ENCODE measurements at places on chromosomes 2 and 18. TPM values are rescaled to one million over a fixed set of nuclear protein-coding genes. Genes with fewer than 3 reads are reported as not detected.

GRCh38 chr2:126825316-126825715 is 73.4 kb upstream of the TEX51 start:
- no peaks in the 10 kb centered on the region for H3K27me3 ChIP-seq
- H3K4me3 ChIP-seq: no peak overlapping the region
- no peaks in the 10 kb centered on the region for H3K36me3 ChIP-seq
- no peaks in the 10 kb centered on the region for H3K4me1 ChIP-seq

DNA sequence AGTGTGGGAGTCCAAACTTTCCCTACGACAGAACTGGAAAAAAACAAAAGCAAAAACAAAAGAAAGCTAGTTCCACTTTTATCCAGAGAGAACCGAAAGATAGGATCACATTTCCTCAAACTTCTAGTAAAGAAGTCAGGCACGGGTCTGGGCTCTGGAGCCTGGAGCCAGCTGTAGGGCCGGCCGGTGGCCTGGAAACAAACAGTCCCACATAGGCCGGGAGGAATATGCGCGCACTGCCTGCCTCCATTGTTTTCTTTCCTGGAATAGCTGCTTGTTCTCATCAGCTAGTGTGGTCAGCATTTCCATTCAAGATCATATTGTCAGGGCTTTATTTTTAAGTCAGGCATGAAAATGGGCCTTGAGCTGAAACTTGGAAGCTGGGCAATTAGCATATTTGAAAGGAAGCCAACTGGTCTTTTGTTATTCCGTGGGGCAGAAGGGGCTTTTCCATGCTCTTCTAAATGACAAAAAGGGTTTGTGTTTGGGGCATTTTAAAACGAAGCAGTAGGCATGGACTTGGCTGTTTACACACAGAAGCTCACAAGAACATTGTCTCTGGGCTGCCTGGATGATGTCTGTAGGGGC is 58.7 kb upstream of the RFX8 start:
- H3K36me3 ChIP-seq: no peaks in the 10 kb centered on the region
- H3K4me1 ChIP-seq: no peaks in the 10 kb centered on the region
- no peak overlapping the region for H3K4me3 ChIP-seq

- no peak overlapping the region for H3K4me3 ChIP-seq
- no peaks in the 10 kb centered on the region for H3K27me3 ChIP-seq
- H3K27ac ChIP-seq: no peak overlapping the region
- DNase-seq: no peak
Measured at GRCh38 chr18:67117804-67118203, 398.7 kb downstream of the DSEL start.

GRCh38 chr2:17813742-17814473 is 2.4 kb upstream of the MSGN1 start:
- no peak overlapping the region for H3K27ac ChIP-seq
- H3K4me1 ChIP-seq: no peaks in the 10 kb centered on the region
- H3K27me3 ChIP-seq: no peaks in the 10 kb centered on the region
- H3K36me3 ChIP-seq: no peaks in the 10 kb centered on the region
- no peak for DNase-seq

- H3K27me3 ChIP-seq: no peaks in the 10 kb centered on the region
- no peak overlapping the region for H3K4me3 ChIP-seq
- H3K4me1 ChIP-seq: no peaks in the 10 kb centered on the region
- no peaks in the 10 kb centered on the region for H3K36me3 ChIP-seq
Measured at GRCh38 chr2:24211408-24211807, 36.6 kb downstream of the FAM228A start.

DNA sequence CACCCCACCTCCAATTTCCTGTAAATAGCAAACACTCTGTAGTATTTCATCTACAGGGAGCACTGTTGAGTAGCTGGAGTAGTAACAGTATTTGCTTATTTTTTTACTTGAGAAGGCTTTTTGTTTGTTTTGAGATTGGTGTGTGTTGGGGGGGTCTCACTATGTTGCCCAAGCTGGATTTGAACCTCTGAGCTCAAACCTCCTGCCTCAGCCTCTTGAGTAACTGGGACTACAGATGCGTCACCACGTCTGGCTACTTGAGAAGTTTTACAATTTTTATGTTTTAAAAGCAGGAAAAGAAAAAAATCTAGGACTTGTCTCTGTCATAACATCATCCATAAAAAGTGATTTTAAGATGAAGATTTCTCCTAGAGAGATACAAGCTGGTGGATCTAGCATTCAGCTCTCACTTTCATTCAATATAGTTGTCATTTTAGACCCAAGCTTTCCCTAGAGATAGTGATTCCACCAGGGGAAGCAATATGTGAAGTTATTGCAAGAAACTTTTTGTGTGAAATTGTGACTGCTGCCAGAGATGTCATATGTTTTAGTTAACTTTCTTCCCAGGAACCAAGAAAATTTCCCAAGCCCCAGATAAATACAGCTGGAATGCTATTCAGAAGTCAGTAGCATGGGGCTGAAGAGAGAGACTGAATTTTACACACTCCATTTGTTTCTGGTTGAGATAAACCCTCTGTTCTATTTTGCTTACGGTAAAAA is 60.2 kb upstream of the MAP4K3 start:
- no peak overlapping the region for H3K4me3 ChIP-seq
- H3K27ac ChIP-seq: no peak overlapping the region
- no peaks in the 10 kb centered on the region for H3K27me3 ChIP-seq
- H3K36me3 ChIP-seq: no peaks in the 10 kb centered on the region
- H3K4me1 ChIP-seq: peaks cover 9% of the 10 kb centered on the region

The GPBAR1 gene
- 0.44 TPM for total RNA-seq

The ANKRD30BL gene
- total RNA-seq: not detected

The EIF4E2 gene
- 108 TPM for total RNA-seq
